ENCODE measurements at places on chromosomes 7 and 10.
A peak's percentile ranks its signal among the peaks of the same experiment; 100 is the strongest.

DNA sequence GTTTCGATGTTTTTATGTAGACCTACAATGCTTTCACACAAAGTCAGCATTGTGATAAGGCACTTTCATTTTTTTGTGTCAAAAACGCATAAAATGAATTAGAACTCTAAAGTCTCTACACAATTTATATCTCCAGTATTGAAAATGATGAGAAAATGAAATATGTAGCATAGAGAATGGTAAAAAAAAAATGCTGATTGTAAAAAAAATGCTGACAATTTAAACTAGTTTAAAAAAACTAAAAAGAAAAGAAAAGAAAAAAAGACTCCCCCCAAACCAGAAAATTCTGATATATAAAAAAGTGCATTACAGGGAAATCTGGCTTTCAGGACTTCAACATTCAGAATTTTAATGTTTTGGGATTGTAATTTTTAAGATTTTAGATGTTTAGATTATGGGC lies 148.1 kb downstream of the FZD1 start:
- DNase-seq, result no peak

DNA sequence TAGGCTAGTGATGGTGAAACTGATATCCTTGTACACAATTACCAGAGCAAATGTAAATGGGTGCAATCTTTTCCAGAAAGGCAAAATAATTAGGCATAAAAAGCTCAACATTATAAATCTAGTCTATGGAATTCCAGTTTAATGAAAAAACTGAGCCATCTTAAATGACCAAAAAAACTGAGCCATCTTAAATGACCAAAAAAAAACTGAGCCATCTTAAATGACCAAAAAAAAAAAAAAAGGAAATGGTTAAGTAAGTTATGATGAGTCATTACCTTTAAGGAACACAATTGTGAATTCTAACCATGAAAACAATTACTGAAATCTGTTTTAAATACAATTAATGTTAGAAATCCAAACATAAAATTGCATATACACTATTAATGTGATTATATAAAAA lies 25.3 kb downstream of the USP6NL start:
- no peak for DNase-seq

- no peak for DNase-seq
Observed at GRCh38 chr7:92988941-92989545, 128.7 kb downstream of the SAMD9 start.

DNA sequence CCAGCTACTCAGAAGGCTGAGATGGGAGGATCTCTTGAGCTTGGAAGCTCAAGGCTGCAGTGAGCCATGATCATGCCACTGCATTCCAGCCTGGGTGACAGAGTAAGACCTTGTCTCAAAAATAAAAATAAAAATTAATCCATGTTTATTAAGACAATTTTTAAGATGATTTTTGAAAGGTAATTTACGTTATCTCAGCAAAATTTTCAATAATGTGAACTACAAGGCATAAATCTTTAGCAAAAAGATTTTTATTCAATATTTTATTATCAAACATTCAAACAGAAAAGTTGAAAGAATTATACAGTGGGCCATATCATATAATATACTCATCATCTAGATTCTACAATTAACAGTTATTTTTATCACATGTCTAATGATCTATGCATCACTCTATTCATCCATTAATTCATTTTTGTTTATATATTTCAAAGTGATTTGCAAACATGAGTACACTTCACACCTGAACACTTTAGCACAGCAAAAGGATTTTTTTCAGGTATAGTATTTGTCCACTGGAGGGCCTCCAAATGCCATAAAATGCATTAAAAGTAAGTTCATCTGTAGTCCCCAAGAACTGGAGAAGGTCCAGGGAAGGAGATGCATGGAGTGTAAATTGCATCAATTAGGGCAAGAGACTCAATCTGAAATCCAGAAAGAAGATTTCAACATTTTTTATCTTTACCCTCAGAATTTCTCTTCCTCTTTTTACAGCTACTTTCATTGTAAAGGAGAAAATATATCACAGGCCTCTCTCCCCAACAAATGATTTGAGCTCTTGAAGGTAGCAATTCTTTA lies 38.6 kb upstream of the RSBN1L start:
- DNase-seq, result no peak

DNA sequence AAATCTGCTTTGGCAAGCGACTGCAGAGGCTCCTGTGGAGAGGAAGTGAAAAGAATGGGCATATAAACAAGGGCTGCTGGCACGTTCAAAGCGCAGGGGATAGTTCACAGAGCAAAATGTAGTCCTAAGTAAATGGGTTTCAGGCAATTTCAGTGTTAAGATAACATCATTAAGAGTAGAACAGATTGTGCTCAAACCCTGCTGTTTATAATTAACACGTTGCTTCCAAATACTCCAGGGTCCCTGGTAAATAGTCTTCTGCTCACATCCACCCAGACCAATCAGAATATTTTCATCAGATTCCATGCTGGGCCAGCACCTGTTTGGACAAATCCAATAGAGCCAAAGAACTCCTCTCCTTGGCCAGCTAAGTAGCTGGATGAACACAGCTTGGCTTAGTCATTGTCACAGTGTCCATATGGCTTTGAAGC lies 81.4 kb downstream of the ORC5 start:
- DNase-seq, result no peak

DNA sequence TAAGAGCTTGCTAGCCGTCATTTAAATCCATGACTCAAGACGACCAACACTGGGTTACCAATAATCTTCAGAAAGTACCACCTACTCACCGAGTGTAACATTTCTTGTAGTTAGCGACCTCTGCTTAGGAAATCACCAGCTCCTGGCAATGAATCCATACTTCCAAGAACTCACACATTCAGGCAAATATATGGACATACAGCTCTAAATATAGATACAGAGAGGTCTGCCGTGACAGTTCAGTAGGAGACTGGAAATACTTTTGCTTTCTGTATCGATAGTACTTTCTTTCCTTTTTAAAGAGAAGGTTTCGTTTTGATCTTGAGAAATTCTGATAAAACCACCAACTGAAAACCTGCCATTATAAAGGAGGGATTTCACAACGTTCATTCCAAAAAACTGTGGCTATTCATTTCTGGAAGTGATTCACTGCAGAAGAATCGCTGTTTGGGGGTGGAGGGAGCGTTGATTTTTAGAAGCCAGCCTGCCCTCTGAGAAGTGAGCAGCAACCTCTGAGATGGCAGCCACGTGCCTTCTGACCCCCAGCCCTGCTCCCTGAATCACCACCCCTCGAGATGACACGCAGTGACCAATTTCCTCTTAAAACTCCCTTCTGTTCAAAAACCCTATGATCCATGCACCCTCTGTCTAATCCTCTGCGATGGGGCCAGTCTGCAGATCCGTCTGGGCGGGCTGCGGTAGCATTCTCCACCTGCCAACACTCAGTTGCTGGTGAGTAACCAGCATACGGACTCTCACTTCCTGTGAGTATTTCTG lies 179.0 kb upstream of the KLF14 start:
- peak; percentile 73 for DNase-seq

DNA sequence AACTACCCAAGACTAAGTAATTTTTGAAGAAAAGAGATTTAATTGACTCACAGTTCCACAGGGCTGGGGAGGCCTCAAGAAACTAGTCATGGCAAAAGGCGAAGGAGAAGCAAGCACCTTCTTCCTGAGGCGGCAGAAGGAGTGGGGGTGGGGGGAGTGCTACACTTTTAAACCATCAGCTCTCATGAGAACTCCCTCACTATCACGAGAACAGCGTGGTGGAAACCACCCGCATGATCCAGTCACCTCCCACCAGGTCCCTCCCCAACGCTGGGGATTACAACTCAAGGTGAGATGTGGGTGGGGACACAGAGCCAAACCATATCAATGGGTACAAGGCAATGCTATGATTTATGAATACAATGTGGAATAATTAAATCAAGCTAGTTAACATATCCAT lies 241.9 kb downstream of the PTPRN2 start:
- no peak for DNase-seq

GRCh38 chr10:4373098-4373497 lies 452.9 kb upstream of the AKR1E2 start:
- no peak for DNase-seq

GRCh38 chr7:135682191-135682590 lies 19.9 kb downstream of the STMP1 start:
- no peak for DNase-seq

DNA sequence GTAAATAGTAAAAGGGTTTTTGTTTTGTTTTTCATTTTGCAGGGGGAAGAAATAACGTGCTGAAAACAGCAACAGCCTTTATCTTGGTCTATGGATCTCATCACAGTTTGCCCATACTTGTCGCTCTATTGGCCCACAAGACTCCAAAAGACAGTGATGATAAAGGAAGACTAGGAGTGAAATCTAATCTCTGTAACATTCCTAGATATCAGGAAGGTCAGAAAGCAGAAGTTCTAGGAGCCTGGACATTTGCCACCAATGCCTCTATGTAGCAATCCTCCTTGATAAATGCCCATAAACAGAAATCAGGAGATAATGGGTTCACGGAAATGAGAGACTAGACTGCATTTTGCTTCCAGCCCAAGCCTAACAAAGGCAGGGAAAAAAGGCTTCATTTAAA lies 8.9 kb downstream of the CUBN start:
- DNase-seq, result no peak

GRCh38 chr7:79872176-79872575 lies 262.5 kb upstream of the GNAI1 start:
- no peak for DNase-seq

- DNase-seq, result no peak
Observed at GRCh38 chr7:5422396-5423305, 983 bp downstream of the TNRC18 start.

DNA sequence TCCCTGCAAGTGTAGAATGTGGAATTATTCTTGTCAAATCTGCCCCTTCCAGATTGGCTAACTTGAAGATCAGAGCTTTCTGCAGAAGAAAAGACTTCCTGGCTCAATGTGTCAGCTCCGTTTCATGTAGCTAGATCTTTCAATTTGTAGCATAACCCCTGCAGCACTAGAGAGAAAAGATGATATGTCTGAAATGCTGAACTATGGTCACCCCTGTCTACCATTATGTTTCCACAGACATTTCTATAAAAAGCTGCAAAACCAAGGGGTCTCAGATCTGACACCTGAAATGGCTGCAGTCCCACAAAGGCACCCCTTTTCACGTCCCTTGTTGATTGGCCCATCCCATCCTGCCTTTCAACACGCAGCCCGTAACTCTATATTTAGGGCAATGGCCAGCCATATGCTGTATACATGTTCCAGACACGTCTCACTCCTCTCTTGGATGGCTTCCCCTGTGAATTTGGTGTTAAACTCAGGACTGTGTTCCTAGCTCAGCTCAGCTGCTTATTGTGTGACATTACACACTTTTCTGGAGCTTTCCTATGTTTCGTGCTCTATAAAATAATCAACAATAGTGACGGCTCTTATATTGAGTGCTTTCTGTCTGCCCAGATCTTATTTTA lies 648.6 kb upstream of the CELF2 start:
- DNase-seq, result no peak

DNA sequence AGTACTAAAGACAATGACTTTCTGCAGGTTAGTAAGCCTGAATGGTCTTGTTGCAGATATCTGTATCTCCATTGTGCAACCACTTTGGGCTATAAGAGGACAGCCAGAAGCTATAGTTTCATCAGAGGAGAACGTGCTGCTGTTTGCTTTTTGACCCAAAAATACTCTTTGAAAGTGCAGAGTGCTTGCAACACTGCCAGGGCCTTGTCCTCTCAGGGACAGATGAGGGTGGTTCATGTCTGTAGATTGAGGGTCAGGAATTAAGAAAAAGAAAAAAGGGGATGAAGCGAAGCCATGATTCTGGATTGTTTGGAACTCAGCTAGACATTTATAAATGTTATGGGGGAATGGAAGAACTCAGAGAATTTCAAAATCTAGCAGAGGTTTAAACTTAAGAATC lies 212.5 kb downstream of the SEC23IP start:
- no peak for DNase-seq

DNA sequence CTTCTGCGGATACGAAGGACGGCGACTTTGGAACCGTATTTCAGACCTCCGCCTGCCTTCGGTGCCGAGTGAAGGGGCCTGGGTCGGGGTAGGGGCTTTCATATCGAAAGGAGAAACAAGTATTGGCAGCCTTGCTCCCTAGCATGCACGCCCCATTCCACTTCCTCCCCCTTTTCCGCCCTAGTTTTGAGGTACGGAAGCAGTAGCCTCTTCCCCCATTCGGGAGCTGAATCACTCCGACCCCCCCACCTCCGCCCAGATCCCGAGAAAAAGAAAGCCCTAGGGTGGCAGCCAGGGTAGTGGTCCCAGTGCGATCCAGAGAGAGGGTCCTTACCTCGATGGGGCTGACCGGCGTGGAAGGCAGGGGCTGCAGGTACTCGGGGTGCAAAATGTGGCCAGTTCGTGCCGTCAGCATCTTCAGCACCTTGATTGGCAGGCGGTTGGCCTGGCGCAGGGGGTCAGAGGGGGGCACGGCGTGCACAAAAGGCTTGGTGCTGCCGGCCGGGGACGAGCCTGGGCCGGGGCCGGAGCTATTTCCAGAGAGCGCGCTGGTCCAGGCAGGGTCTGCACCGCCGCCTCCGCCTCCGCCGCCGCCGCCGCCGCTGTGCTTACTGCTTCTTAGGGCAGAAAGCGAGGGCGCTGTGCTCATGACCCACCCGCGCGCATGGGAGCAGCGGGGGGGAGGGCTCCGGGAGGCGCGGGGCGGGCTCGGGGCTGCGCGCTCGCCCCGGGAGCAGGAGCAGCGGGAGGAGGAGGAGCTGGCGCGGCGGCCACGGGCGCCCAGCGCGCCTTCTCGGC lies 594 bp downstream of the ZNF503 start:
- no peak for DNase-seq

DNA sequence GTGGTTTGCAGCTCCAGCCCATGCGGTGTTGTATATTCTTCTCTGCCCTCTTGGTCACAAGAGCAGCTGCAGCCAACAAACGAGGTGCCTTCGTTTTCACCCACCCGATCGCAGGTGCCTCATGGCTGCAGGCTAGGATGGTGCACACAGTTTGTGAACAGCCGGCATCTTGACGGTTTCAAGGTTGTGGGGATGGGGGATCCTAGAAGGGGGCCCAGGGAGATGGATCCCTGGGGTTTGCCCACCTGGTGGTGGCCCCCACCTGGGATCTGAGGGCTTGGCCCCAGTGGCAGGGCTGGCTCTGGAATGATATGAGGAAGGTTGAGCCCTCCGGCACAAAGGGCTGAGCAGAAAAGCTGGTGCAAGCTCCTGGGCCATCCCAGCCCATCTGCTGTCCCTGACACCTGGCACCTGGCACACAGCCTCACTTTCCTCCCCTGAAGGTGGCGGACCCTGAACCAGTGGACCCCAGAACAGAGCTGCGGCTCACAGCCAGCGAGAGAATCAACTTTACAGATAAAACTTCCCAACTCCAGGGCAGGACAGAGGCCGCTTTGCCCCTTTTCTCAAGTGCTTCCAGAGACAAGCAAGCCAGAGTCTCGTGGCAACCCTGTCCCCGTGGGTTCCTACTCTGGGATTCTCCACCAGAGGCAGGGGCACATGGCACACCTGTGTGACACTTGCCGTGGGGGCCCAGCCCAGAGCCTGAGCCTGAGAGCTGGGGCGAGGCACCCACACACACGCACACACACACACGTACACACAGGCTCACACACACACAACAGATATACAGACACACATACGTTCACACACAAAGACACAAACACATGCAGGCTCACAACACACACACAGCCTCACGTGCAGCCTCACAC lies 177.3 kb upstream of the PPP2R2D start:
- no peak for DNase-seq

Data from stimulated activated CD8-positive, alpha-beta memory T cell treated with anti-CD3 and anti-CD28 coated beads, Interleukin-15, amount 100 ng/mL, for 4 hours (primary cell).